ENCODE measurements at places on chromosomes 11 and 22.

- DNase-seq = no peak
Observed at GRCh38 chr11:45859661-45860140, 12.4 kb downstream of the CRY2 start.

DNA sequence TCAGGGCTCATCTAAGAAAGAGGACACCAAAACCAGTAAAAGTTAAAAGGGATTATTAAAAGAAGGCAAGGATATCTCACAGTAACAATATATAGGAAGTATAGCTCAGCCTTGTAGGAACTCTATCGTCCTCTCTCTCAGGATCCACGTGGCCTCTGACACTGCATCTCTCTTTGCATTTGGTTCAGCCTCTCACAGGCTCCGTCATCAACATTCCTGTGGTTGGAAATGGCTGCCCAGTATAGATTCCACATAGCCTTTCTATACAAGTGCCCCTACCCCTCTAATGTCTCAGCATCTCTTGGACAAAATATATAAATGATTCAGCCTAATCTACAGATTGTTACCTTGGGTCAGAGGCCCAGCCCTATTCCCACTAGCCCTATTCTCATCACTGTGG is 101.3 kb upstream of the DBX1 start:
- peak; percentile 35 for DNase-seq

DNA sequence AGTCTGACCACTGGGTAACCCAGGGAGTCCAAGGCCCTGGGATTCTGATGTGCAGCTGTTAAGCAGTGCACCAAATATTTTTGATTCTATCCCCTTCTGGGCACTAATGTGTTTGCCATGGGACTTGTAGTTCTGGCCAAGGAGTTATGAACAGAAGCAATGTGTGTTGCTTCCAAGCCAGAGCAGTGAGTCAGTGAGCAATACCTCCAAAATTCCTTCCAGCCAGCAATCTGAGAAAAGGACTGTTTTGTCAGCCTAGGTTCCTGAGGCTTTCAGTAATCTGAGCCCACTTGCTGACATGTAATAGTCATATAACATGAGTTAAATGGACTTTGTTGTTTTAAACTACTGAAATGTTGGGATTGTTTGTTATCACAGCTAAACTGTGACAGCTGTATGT is 311.4 kb downstream of the NELL1 start:
- no peak for DNase-seq

DNA sequence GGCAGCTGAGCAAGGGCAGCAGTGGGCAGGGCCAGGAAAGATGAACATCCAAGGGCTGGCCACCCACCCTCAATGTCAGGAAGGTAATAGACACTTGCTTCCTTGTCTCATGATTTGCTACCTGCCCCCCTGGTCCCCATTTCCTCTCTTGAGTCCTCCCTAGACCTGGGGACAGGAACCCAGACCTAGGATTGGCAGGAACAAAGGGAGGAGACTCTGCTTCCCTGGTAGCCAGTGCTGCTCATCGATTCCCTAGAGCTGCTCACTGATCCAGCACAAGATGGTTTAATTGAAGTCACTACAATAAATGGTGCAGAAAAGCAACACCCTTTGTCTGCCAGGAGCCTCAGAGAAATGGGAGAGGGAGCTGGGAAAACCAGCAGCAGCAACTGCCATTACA is 67.8 kb upstream of the CHST1 start:
- DNase-seq = no peak

DNA sequence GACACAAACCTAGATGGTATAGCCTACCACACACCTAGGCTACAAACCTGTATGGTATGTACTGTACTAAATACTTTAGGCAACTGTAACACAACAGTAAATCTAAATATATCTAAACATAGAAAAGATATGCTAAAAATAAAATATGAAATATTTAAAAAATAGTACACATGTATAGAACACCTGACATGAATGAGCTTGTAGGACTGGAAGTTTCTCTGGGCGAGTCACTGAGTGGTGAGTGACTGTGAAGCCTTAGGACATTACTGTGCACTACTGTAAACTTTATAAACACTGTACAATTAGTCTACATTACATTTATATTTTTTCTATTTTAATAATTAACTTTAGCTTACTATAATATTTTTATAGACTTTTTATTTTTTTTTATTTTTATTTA is 1301.3 kb downstream of the FAM181B start:
- no peak for DNase-seq

All from HS-5 (cell line).